ENCODE measurements at places on chromosomes 1 and 21. TPM values are rescaled to one million over a fixed set of nuclear protein-coding genes. Genes with fewer than 3 reads are reported as not detected.
A peak's percentile ranks its signal among the peaks of the same experiment; 100 is the strongest.

GRCh38 chr21:37358397-37358796 lies 8.2 kb upstream of the DYRK1A start:
- DNase-seq, result no peak

GRCh38 chr1:191609305-191609704 lies 549.0 kb upstream of the RGS18 start:
- DNase-seq, result no peak

DNA sequence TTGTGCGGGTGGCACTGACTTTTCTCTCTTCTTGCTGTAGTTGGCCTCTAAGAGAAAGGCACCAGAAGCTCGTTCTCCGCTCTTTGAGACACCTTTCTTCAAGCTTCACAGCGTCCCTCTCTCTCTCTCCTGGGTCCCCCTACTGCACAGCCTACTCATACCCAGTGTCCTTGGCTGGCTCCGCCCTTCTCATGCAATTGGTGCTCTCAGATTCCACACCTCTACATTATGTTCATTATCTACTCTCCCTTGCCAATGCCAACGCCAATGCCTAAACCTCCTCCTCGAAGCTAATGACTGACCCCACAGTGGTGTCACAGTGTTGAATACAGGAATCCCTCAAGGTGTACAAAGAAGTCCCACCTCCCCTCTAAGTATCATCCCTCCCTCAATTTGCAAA lies 4.8 kb upstream of the DNAJC28 start:
- DNase-seq, result no peak

GRCh38 chr1:161816201-161816600 lies 50.1 kb downstream of the ATF6 start:
- no peak for DNase-seq

- DNase-seq, result no peak
These were observed 66.6 kb downstream of the MAN1C1 start for GRCh38 chr1:25683177-25683576.

GRCh38 chr1:114195819-114196218 lies 42.1 kb upstream of the SYT6 start:
- no peak for DNase-seq

DNA sequence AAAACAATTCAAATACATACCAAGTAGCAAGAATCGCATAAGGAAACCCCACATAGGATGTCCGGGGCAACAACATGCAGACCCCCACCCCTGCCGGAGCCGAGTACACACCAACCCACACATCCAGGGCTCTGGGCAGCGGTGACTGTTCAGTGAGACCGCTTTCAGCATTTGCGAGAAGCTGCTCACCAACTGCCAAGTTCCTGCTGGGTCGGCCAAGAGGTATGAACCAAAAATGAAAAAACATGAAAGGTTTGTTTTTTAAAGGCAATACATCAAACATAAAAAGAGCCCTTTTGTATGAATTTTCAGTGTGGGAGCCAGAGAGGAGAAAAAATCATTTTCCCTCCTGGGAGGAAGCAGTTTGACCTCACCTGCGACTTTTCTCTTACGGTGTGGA lies 92.3 kb downstream of the SIM2 start:
- no peak for DNase-seq

GRCh38 chr21:45562965-45563364 lies 20.7 kb upstream of the SLC19A1 start:
- no peak for DNase-seq

- peak; percentile 70 for DNase-seq
These were observed 823 bp upstream of the SYF2 start for GRCh38 chr1:25232866-25233784.

- no peak for DNase-seq
These were observed 122.0 kb downstream of the SEC16B start for GRCh38 chr1:177847843-177848242.

DNA sequence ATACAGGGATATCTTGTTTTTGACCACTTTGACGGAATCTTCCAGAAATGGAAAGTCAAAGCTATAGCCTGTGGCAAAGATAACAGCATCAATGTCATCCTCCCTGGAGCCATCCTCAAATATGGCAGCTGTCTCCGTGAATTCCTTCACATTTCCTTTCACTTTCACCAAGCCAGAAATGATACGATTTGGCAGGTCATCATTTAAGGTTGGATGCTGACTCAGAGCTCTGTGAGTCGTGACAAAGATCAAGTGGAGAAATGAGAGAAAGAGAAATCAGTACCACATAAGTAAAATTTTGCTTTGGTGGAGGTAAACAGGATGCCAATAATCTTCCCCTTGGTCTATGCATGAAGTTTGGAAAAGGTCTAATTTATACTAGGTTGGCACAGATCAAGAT lies 23.9 kb downstream of the FMO5 start:
- DNase-seq, result no peak

- no peak for DNase-seq
These were observed 277.5 kb downstream of the PDE4B start for GRCh38 chr1:66069976-66070876.

- no peak for DNase-seq
These were observed 522.5 kb downstream of the PTPRC start for GRCh38 chr1:199161319-199161680.

The FTCD gene
- total RNA-seq, result 5.9 TPM

The KRTAP13-2 gene
- not detected for total RNA-seq

The GBP4 gene
- total RNA-seq, result 0.83 TPM

The PTAFR gene
- 7.6 TPM for total RNA-seq

The LRRC38 gene
- not detected for total RNA-seq

The TBX19 gene
- total RNA-seq, result 1.5 TPM

The DVL1 gene
- 95.8 TPM for total RNA-seq
